ENCODE measurements at places on chromosomes 13 and 19.

GRCh38 chr13:67318860-67319259 is 88.7 kb upstream of the PCDH9 start:
- DNase-seq, result no peak

- no peak for DNase-seq
Measured at GRCh38 chr13:97474349-97474980, 40.5 kb downstream of the RAP2A start.

- DNase-seq, result no peak
Measured at GRCh38 chr19:17865364-17866311, 5.9 kb downstream of the RPL18A start.

DNA sequence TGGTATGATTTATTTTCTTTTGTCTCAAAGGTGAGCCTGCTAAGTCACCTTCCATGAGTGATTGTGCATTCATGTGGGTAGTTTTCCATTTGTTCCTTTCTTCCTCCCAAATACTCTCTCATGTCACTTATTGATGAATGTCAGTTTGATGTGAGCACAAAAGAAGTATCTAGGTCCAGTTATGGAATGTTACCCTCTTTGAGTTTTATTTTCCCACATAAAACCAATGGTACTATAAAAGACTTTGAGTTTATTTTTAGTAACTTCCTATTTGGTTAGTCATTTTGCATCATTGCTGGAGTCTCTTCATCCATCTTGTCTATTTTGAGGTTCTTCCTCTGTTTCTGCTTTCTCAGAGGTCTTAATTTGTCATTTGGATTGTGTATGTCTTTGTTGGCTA is 321.3 kb downstream of the GPC6 start:
- no peak for DNase-seq

DNA sequence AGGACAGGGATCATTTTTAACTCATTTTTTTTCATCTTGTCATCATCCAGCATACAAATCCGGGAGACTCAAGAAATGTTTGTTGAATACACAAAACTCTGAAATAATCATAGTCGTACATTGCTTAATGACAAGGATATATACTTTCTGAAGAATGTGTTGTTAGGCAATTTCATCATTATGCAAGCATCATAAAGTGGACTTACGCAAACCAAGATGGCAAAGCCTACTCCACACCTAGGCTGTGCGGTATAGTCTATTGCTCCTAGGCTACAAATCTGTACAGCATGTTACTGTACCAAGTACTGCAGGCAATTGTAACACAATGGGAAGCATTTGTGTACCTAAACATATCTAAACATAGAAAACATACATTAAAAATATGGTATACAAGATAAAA is 264.1 kb downstream of the TSHZ3 start:
- DNase-seq, result no peak

DNA sequence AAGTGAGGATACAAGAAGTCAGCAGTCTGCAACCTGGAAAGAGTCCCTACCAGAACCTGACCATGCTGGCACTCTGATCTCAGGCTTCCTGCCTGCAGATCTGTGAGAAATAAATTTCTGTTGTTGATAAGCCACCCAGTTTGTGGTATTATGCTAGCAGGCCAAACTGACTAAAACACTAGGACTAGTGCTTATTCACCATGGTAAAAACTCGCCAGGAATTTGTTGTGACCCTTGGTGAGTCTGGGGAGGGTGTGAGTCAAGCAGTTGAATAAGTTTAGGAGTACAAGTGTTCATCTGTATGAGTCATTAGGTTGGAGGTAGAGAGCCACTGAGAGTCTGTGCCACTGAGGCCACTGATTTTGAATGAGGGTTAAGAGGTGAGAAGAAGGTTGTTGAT is 3.6 kb downstream of the ZIK1 start:
- no peak for DNase-seq

DNA sequence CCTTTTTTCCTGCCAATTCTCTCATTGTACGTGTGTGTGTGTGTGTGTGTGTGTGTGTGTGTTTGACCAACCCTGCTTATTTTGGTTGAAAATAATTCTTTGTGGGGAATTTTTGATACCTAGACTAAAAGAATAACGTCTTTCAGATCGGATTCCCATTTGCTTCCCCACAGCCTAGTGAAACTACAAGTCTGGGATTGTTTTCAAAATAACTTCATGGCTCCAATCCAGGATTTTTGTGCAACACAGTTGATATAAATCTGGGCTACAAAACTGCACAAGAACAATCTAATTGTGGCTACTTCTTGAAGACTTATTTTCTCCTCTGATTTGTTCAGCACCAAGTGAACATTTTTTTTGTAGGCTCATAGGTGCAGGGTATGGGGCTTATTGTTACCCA is 332.8 kb upstream of the MIR17HG start:
- no peak for DNase-seq

GRCh38 chr19:41366089-41366488 is 2.1 kb upstream of the B9D2 start:
- no peak for DNase-seq

GRCh38 chr19:38565691-38566105 is 52.1 kb downstream of the MAP4K1 start:
- no peak for DNase-seq

DNA sequence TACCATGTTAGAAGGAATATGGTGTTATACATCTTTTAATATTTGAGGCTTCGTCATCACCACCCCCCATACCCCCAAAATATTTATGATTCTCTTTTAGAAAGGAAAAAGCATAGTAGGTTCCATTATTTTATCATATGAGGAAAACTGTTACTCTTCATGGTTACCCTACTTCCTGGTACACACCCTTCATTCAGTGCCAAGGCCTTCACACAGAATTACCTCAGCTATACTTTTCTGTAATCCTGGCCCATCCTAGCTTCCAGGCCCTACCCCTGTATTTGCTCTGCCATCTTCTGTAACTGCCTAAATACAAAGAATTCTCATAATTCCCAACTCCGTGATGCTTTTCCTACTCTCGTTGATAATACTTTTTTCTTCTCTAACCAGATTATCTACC is 4.3 kb upstream of the UTP14C start:
- no peak for DNase-seq

DNA sequence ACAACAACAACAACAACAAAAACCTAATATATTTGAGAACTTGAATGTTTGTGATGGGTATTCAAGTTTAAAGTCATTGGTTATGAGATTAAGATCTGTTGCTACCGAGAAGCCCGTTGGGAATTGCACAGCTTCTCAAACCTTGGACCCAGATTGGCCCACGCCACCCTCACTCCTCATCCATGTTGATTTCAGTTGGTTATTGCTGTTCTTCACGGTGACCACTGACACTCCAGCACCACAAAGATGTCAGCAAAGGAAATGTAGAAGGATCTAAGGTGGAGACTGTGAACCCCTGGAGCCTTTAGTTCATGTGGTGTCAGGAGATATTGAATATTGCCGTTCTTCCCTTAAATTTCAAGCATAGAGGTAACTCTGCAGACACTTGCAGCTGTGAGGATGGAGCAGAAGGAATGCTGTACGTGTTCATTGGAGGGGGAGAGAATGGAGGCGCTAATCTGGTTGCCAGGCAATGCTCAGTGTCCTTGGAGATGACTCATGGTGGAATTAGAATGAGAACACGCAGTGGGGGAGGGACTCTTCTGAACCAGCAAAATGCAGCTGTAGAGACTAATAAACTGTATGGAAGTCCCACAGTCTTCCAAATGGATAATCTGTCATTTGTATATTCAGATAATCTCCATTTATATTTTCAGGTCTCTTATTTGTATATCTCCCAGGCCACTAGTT is 20.8 kb upstream of the ZNF835 start:
- DNase-seq, result peak; percentile 72

- DNase-seq, result no peak
Measured at GRCh38 chr13:50006426-50007135, 8.7 kb upstream of the KCNRG start.

GRCh38 chr13:50129081-50129705 is 113.9 kb downstream of the KCNRG start:
- DNase-seq, result no peak

DNA sequence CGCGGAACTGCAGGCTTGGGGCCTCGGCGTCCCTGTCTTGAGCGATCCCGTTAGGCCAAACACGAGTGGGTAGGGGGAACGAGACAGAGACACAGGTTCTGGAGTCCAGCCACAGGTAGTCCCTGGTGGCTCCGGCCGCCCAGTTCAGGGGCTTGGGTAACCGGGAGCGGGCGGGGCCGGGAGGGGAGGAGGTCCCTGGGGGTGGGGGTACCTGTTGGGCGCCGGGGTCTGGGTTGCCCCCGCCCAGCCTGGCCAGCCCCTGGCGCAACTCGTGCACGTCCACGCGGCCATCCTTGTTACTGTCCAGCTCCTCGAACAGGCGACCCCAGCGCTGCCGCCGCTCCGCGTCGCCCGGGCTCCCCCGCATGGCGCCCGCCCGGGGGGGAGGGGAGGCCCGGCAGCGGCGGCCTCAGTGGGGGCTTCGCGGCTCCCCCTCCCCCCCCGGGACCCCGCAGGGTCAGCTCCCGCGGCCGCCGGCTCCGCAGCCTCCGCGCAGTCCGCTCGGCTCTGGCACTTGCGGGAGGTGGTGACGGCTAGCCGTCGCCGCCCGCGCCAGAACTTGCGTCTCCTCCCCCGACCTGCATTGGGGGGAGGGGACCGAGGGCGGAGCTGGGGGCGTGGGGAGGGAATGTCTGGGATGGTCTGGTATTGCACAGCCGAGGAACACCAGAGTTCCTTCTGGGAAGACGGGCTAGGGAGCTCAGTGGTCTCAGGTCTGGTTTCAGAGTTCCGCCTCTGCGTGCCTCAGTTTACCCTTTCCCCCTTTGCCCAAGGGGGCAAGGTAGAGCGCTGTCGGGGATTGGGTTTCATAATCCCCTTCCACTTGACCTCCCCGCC is at the start of gene SLC25A23:
TSS of gene SLC25A23 (minus strand) at position 531 of the 837 bp plus-strand sequence. CDS start at position 367, 164 bp downstream.
- DNase-seq, result peak; percentile 73

GRCh38 chr13:42334329-42334706 is 62.4 kb downstream of the AKAP11 start:
- DNase-seq, result no peak

GRCh38 chr13:114089341-114089740 is 43.1 kb downstream of the RASA3 start:
- DNase-seq, result no peak

- DNase-seq, result no peak
Measured at GRCh38 chr13:52414051-52414450, 8.1 kb upstream of the THSD1 start.

DNA sequence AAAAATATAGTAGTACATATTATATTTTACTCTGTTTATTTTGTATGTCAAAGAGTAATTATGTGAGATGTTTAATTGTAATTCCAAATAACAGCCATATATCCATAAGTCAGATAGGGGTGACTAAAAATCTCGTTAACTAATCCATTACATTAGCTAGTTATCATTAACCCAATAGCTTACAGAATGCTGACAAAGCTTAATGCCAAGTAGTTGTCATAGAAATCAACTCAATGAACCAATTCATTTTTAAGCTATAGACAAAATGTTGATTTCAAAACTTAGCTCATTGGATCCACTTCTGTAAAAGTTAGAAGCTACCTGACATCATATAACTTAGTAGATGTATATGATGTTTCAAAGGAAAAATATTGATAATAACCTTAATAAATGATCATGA is 206.7 kb upstream of the SLITRK1 start:
- no peak for DNase-seq

DNA sequence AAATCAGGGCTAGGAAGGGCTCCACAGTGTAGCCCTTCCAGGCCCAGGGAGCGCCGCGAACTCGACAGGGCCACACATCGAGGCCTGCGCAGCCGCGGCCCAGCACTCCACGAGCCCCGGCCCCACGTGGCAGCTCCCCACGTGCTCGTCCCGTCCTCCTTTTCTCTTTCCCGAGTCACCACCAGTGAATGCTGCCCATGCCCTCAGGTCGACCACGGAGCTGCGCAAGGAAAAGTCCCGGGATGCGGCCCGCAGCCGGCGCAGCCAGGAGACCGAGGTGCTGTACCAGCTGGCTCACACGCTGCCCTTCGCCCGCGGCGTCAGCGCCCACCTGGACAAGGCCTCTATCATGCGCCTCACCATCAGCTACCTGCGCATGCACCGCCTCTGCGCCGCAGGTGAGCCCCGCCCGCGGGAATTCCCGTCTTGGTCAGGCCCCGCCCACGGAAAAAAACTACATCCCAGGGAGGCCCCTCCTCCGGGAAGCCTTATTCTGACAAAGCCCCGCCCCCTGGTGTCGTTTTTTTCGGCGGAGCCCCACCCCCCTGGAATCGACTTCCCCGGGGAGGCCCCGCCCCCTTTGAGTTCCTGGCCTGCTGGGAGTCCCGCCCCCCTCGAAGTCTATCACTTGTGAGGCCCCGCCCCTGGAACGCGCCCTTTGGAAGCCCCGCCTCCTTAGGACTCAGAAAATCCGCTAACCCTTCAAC is 7.0 kb downstream of the HIF3A start:
- DNase-seq, result no peak

GRCh38 chr19:46890423-46891170 is 29.8 kb downstream of the ARHGAP35 start:
- no peak for DNase-seq

Data from midbrain (tissue), 1 donor.